ENCODE measurements at places on chromosomes 1 and 21. TPM values are rescaled to one million over a fixed set of nuclear protein-coding genes. Genes with fewer than 3 reads are reported as not detected.

DNA sequence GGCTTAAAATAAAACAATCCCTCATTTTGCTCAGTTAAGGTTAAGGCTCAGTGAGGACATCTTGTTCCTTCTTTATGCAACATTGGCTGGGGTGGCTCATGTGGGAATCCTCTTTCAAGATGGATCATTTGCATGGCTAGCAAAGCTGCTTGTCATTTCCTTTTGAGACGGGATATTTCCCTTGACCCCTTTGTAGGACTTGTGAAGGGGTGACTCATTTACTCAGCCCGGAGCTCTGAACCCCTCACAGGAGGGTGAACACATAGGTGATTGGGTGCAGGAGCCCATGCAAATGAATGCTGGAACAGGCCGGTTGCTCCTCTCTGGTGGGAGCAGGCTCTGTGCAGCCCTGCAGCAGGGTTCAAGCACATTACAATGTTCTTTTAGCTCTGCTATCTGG is 15.8 kb upstream of the C8A start:
- H3K4me3 ChIP-seq, result no peak overlapping the region
- no peaks in the 10 kb centered on the region for H3K4me1 ChIP-seq
- H3K27me3 ChIP-seq, result no peaks in the 10 kb centered on the region
- H3K36me3 ChIP-seq, result no peaks in the 10 kb centered on the region
- H3K27ac ChIP-seq, result no peak overlapping the region

GRCh38 chr1:217626321-217626720 is 4.6 kb downstream of the GPATCH2 start:
- H3K36me3 ChIP-seq, result no peaks in the 10 kb centered on the region
- H3K4me1 ChIP-seq, result peaks cover 28% of the 10 kb centered on the region
- no peaks in the 10 kb centered on the region for H3K27me3 ChIP-seq
- no peak for DNase-seq
- no peak overlapping the region for H3K27ac ChIP-seq

GRCh38 chr1:26075421-26076144 is 8.2 kb upstream of the TRIM63 start:
- DNase-seq, result no peak
- H3K4me3 ChIP-seq, result no peak overlapping the region
- H3K4me1 ChIP-seq, result no peaks in the 10 kb centered on the region
- H3K27me3 ChIP-seq, result peaks cover 37% of the 10 kb centered on the region
- H3K27ac ChIP-seq, result no peak overlapping the region

GON4L gene
- 41.8 TPM for total RNA-seq

All from left lung (tissue), 14 donors.